ENCODE measurements at places on chromosomes 6 and 20. TPM values are rescaled to one million over a fixed set of nuclear protein-coding genes. Genes with fewer than 3 reads are reported as not detected.

GRCh38 chr6:2667617-2668016 is 83.1 kb downstream of the MYLK4 start:
- peaks cover 5% of the 10 kb centered on the region for H3K4me1 ChIP-seq
- no peak overlapping the region for H3K4me3 ChIP-seq
- H3K27ac ChIP-seq, result no peak overlapping the region
- DNase-seq, result no peak

DNA sequence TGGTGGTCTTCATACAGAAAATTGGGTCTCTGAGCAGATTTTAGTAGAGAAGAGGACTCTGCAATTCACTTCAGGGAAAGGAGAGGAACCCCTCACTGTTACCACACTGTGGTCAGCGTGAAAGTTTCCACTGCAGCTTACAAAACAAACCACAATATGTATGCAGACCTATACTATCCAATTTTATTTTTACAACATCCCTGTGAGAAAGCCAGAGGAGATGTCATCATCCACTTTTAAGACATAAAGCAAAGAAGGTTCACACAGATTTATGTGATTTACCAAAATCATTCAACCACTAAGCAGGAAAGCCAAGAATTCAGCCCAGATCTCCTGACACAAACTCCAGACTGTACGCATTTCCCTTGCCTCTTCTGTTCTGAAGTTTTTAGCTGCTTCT is 442.4 kb downstream of the FRK start:
- no peaks in the 10 kb centered on the region for H3K27me3 ChIP-seq
- no peak for DNase-seq
- no peak overlapping the region for H3K27ac ChIP-seq

GRCh38 chr6:159267165-159267564 is 98.0 kb downstream of the FNDC1 start:
- H3K27ac ChIP-seq, result no peak overlapping the region
- no peaks in the 10 kb centered on the region for H3K36me3 ChIP-seq
- no peaks in the 10 kb centered on the region for H3K27me3 ChIP-seq
- H3K4me1 ChIP-seq, result no peaks in the 10 kb centered on the region

DNA sequence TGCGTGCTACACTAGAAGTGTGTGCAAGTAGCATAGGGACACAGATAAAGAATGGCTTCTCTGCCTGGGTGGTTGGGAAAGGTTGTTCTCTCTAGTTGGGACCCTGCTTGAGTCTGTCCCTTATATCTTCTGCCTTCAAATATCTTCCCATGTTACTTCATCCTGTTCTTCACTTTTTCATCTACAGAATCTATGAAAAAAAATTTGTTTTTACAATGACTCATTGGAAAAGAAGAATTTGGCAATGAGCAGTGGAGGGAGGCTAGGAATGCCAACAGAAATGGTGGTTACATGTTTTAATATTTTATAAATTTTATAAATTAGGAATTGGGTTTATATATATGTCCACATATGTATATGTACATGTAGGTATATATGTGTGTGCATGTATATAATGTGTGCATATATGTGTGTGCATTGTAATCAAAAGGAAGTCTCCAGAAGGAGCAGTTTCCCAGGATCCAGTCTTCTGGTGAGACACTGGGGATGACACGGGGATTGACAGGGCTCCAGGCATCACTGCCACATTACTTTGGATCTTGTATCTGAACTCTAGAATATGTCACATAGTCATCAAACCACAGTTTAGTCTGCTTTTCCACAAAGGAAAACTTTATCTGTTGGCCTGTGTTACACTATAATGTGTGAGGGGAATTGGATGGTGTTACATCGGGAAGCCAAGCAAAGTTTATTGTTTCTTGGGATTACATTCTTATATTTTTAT is 75.3 kb upstream of the RIPOR2 start:
- DNase-seq, result no peak
- no peaks in the 10 kb centered on the region for H3K36me3 ChIP-seq
- no peak overlapping the region for H3K4me3 ChIP-seq
- H3K4me1 ChIP-seq, result peaks cover 4% of the 10 kb centered on the region
- no peaks in the 10 kb centered on the region for H3K27me3 ChIP-seq
- H3K27ac ChIP-seq, result no peak overlapping the region

- H3K4me1 ChIP-seq, result peaks cover 8% of the 10 kb centered on the region
- H3K27me3 ChIP-seq, result no peaks in the 10 kb centered on the region
- H3K36me3 ChIP-seq, result no peaks in the 10 kb centered on the region
- DNase-seq, result no peak
Observed at GRCh38 chr20:59993736-59994430, 35.7 kb downstream of the CDH26 start.

- no peak overlapping the region for H3K27ac ChIP-seq
- no peaks in the 10 kb centered on the region for H3K27me3 ChIP-seq
- DNase-seq, result no peak
- 0 out of 2 replicates have a peak, but pooled peaks cover 6% of the 10 kb centered on the region for H3K36me3 ChIP-seq
Observed at GRCh38 chr6:43037706-43038105, 15.9 kb downstream of the CUL7 start.

DNA sequence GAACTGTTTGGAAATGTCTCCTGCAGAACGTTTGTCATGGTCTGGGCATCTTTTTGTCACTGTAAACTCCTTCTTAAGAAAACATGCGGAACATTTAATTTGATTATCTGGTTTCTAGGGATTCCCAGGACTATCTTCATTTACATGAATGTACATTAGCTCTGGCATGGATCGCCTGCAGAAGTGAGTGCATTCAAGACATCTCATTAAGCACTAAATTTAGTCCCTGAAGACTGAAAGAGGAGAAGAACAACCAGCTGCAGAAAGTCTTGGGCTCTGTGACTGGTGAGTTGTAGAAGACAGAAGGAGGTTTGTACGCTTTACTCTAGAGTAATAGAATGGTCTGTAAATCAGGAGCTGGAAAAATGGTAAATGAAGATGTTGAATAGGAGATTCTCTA is 540.7 kb downstream of the BCKDHB start:
- no peaks in the 10 kb centered on the region for H3K27me3 ChIP-seq
- H3K4me3 ChIP-seq, result no peak overlapping the region
- no peak overlapping the region for H3K27ac ChIP-seq
- H3K36me3 ChIP-seq, result no peaks in the 10 kb centered on the region
- no peak for DNase-seq

DNA sequence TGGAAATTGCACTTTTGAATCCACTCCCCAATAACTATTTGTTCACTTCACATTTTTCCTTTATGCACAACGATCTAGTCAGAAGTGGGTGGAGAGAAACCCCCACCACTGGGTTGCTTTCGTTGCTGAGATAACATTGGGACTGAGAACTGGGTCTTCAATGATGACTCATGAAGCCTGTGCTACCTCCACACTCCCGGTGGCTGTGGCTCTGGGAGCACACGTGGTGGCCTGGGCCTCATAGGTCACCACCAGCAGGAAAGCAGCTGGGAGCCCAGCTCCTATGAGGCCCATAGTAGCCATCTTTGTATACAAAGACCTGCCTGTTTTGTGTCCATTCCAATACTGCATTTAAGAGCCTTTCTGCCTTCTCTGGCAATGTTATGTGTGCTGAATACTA is 178.0 kb upstream of the SASH1 start:
- H3K4me3 ChIP-seq, result no peak overlapping the region
- DNase-seq, result no peak
- no peaks in the 10 kb centered on the region for H3K36me3 ChIP-seq
- H3K27me3 ChIP-seq, result no peaks in the 10 kb centered on the region
- no peak overlapping the region for H3K27ac ChIP-seq

- peaks cover 13% of the 10 kb centered on the region for H3K36me3 ChIP-seq
- H3K4me3 ChIP-seq, result no peak overlapping the region
- no peak for DNase-seq
- no peaks in the 10 kb centered on the region for H3K27me3 ChIP-seq
- no peak overlapping the region for H3K27ac ChIP-seq
Observed at GRCh38 chr6:150887978-150888563, 22.6 kb downstream of the MTHFD1L start.

DNA sequence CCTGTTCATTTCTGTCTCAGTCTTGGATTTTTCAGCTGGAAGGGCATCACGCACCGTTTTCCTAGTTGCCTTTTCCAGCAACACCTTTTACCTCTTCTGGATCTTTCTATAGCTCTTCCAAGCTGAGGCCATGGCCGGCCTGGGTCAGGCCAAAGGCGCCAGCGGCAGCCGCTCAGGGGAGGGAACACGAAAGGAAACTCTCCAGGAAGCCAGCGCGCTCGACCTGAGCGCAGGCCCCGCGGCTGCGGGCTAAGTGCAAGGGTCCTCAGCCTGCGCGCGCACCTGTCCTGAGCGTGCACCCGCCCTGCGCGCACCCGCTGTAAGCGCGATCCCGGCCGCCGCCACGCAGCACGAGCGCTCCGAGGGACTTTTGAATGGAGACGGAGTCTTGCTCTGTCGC is 43.8 kb upstream of the TMEM181 start:
- no peaks in the 10 kb centered on the region for H3K36me3 ChIP-seq
- no peaks in the 10 kb centered on the region for H3K27me3 ChIP-seq
- no peak overlapping the region for H3K27ac ChIP-seq
- DNase-seq, result no peak

DNA sequence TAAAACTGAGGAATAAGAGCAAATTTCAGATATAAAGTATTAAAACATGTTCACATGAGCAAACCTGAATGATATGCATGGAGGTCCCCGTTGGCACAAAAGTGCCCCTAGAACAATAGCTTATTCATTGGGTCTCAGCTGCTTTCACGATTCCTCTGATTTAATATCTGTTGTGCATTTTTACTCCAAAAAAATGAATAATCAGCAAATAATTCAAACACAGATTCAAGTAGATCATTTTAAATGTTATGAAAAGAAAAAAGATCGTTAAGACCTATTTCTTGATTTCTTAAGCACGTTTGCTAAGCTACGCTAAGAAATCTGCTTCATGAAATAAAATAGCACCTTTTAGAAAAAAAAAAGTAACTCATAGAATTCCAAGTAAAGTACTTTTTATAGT is 21.7 kb downstream of the HUS1B start:
- no peaks in the 10 kb centered on the region for H3K4me1 ChIP-seq
- H3K4me3 ChIP-seq, result no peak overlapping the region
- H3K27ac ChIP-seq, result no peak overlapping the region
- no peaks in the 10 kb centered on the region for H3K27me3 ChIP-seq

DNA sequence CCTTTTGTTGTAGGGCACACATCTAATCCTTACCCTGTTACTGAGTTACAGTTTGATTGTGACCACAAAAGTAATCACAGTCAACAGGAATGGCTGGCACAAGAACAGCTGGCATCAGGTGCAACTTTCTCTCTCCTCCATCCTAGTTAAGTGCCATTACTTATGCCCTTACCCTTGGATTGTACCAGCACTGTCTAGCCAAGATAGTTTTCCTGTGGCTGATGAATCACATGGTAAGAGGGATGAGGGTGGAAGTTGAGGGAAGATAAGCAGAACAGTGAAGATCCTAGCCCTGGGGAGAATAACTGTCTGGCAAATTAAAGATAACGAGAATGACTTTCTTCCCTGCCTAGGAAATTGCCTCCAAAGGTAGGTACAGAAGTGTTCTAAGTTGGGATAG is 42.0 kb downstream of the RNF217 start:
- no peak overlapping the region for H3K27ac ChIP-seq
- H3K27me3 ChIP-seq, result no peaks in the 10 kb centered on the region
- no peaks in the 10 kb centered on the region for H3K4me1 ChIP-seq
- no peak overlapping the region for H3K4me3 ChIP-seq
- no peaks in the 10 kb centered on the region for H3K36me3 ChIP-seq

GRCh38 chr6:47804821-47805220 is 23.0 kb downstream of the OPN5 start:
- no peaks in the 10 kb centered on the region for H3K4me1 ChIP-seq
- H3K27ac ChIP-seq, result no peak overlapping the region
- DNase-seq, result no peak
- H3K4me3 ChIP-seq, result no peak overlapping the region
- H3K36me3 ChIP-seq, result no peaks in the 10 kb centered on the region
- no peaks in the 10 kb centered on the region for H3K27me3 ChIP-seq

DNA sequence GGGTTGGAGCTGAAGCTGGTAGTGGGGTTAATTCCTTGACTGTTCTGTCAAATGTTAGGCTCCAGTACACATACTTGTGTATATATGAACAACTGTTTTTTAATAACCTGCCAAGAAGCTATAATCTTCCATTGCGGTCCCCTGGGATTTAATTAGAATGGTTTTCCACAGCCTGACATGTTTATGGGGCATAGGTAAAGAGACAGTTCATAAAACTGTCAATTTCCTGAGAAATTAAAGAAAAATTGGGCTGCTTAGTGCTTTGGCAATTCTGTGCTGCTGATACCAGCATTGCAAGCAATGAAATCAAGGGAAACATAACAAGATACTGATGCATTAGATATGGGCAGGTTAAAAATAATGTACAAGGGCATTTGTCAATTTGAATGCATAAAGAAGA is 314.1 kb upstream of the SLC35B3 start:
- no peak overlapping the region for H3K4me3 ChIP-seq
- no peaks in the 10 kb centered on the region for H3K27me3 ChIP-seq
- no peak overlapping the region for H3K27ac ChIP-seq
- no peaks in the 10 kb centered on the region for H3K4me1 ChIP-seq
- DNase-seq, result no peak

GRCh38 chr6:169070506-169071176 is 183.0 kb downstream of the THBS2 start:
- no peaks in the 10 kb centered on the region for H3K36me3 ChIP-seq
- no peak for DNase-seq
- H3K27ac ChIP-seq, result no peak overlapping the region
- no peaks in the 10 kb centered on the region for H3K4me1 ChIP-seq
- no peak overlapping the region for H3K4me3 ChIP-seq

- H3K36me3 ChIP-seq, result no peaks in the 10 kb centered on the region
- no peak overlapping the region for H3K27ac ChIP-seq
- H3K4me1 ChIP-seq, result no peaks in the 10 kb centered on the region
- DNase-seq, result no peak
- no peak overlapping the region for H3K4me3 ChIP-seq
- no peaks in the 10 kb centered on the region for H3K27me3 ChIP-seq
Observed at GRCh38 chr6:111192911-111193555, 105.7 kb downstream of the SLC16A10 start.

DNA sequence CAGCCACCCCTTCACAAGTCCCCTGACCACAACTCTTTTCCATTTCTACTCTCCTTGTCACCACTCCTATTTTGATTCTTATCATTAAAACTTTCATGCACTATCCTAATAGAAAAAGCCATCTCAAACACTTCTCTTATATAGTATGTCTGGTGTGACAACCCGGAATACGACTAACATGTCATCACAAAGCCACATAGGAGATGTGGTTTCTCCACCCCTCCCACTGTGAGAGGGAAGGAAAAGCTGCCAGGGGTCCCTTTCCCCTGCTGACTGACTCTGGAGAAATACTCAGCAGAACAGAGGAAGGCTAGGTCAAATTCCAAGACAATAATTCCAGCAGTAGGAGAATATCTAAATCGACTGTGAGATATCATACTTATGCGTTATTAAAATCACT is 193.0 kb upstream of the KCNK16 start:
- H3K27me3 ChIP-seq, result no peaks in the 10 kb centered on the region
- no peak for DNase-seq
- no peaks in the 10 kb centered on the region for H3K36me3 ChIP-seq

- H3K27me3 ChIP-seq, result no peaks in the 10 kb centered on the region
- H3K36me3 ChIP-seq, result no peaks in the 10 kb centered on the region
- H3K4me3 ChIP-seq, result no peak overlapping the region
- H3K4me1 ChIP-seq, result no peaks in the 10 kb centered on the region
- no peak overlapping the region for H3K27ac ChIP-seq
Observed at GRCh38 chr20:20334489-20334888, 33.4 kb upstream of the INSM1 start.

Gene ACTL10
- total RNA-seq, result not detected

Gene CLPSL2
- 1.4 TPM for total RNA-seq

Gene RNF39
- total RNA-seq, result 1.4 TPM

Gene TRIM27
- total RNA-seq, result 78.9 TPM

Gene TSPYL1
- 77.9 TPM for total RNA-seq

Gene SRMS
- total RNA-seq, result 0.29 TPM

Gene METTL24
- 0.44 TPM for total RNA-seq

Gene MYT1
- total RNA-seq, result 2.0 TPM

Gene ELOVL2
- 0.69 TPM for total RNA-seq
